ENCODE measurements at places on chromosomes 1 and 21.

- peak; percentile 88 for DNase-seq
Observed at GRCh38 chr1:109790735-109791494, 27.2 kb upstream of the EPS8L3 start.

DNA sequence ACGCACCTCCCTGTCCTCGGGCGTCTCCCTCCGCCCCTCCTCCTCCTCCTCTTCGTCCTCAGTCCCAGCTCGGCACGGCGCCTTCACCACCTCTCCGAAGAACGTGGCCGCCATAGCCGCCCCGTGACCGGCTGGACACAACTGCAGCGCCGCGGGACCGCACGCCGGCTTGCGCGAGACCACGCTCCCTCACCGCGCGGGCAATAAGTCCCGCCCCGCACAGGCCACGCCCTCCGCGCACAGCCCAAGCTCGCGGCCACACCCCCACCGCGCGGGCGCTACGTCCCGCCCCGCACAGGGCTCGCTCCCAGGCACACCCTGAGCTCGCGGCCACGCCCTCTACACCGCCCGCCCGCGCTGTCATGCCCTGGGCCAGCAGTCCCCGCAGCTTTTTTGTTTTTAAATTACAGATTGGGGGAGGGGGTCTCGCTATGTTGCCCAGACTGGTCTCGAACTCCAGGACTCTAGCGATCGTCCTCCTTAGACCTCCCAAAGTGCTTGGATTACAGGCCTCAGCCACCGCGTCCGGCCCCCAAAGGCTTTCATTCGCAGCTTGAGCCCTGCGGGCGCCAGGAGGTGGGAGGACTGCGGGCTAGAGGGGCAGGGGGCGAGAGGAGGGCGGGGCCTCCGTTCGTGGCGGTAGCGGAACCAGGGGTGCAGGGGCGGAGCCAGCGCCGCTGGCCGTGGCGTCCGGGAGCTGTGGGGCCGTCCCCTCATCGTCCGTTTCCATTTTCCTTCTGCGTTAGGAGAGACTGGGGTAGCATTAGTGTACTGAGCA is at the start of gene PSMG1:
Gene PSMG1 (minus strand): TSS at position 180 of the 778 bp plus-strand sequence. CDS start 66 bp downstream, at position 114.
- peak; percentile 97 for DNase-seq

- DNase-seq: no peak
Observed at GRCh38 chr1:9045861-9046510, 19.8 kb upstream of the SLC2A7 start.

DNA sequence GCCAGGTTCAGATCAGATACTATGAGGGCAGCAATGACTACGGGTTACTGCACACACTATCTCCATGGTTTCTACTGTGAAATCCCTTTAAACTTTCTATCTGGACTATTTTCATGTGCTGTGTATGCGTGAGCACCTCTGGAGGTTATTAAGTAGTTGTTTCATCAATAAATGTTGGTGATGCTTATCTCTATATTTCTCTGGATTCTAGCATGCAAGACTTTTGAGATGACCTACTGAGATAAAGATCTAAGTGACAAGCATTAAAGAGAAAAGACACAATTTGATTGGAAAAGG is 194.0 kb downstream of the NRIP1 start:
- no peak for DNase-seq

GRCh38 chr1:30414086-30414850 is 309.1 kb downstream of the MATN1 start:
- no peak for DNase-seq

- DNase-seq: no peak
Observed at GRCh38 chr1:31498376-31499040, 77.8 kb upstream of the TINAGL1 start.
